ENCODE measurements at places on chromosomes 4 and X.
A peak's percentile ranks its signal among the peaks of the same experiment; 100 is the strongest.

- DNase-seq = peak; percentile 53
Observed at GRCh38 chr4:54228961-54229501, at the start of gene PDGFRA. PDGFRA (plus strand) TSS chr4:54229293; CDS start chr4:54258769, 29,476 bp downstream.

DNA sequence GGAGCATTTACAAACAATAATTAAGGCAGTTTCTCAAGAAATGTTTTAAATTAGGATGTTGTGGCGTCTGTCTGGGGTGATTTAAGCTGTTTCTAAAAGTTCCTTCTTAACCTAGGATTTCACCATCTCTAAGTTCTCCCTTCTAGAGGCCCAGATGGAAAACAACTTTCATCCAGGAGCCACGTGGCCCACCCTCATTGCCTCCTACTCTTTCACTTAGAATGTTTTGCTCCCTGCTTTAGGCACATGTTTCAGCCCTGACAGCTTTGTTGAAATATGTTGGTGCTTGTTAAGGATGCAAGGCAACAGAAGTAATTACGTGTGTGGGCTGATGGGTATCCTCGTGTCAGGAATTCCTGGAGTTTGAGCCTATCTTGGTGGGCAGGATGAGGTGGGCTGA, 131.3 kb downstream of the GUCY2F start:
- DNase-seq = no peak

DNA sequence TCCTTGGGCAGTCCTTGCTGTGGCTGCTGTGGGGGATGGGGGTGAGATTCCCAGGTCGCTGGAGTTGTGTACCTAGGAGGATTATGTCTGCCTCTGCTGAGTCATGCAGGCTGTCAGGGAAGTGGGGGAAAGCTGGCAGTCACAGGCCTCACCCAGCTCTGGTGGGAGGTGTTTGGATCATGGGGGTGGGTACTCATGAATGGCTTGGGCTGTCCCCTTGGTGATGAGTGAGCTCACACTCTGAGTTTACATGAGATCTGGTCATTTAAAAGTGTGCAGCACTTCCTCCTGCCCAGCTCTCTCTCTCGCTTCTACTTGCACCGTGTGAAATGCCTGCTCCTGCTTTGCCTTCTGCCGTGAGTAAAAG, 24.6 kb upstream of the PDLIM3 start:
- peak; percentile 87 for DNase-seq

GRCh38 chr4:24881508-24882196, 31.2 kb downstream of the CCDC149 start:
- no peak for DNase-seq

DNA sequence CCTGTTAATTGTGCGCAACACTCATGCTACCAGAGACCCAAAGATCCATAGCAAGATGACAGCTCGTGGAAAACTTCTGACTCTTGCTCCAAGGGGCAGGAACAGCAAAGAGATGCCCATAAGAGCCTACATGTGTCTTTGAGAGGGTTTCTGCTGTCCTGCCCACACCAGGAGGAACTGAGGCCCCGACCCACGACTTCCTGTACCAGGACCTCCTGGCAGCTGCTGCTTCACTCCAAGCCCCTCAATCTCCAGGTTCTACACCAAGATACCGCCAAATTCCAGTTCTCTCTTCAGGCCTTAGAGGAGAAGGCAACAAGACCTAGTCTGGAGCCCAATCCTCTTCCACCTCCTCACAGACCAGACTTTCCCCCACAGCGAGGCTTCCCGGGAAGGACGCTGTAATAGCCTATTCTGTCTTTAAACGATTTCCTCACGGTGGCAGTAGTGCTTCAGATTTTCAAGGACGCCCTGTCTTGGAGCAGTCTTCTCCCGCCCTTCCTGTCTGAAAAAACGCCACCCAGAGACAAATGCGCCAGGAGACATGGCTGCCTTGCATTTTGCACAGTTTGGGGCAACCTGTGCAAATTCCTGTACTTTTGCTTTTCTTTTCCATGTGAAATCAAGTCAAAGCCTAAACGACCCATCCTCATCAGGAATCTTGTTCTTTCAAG, 230.2 kb upstream of the STK26 start:
- DNase-seq = no peak

DNA sequence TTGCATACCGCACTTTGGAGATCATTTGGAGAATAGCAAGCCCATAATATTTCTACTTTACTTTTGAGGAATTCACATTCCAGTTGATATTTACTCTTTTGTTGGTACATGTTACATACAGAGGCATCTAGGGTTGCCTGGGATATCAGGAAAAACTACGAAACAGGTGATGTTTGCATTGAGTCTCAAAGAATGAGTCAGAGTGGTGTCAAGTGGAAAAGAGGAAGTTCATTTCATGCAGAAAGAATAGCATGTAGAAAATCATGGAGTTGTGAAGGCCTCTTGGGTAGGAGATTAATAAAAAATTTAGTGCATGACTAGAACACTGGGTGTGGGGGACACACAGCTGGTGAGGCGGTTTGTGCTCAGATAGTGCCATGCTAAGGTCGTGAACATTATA, 33.5 kb upstream of the ELOVL6 start:
- DNase-seq = no peak

DNA sequence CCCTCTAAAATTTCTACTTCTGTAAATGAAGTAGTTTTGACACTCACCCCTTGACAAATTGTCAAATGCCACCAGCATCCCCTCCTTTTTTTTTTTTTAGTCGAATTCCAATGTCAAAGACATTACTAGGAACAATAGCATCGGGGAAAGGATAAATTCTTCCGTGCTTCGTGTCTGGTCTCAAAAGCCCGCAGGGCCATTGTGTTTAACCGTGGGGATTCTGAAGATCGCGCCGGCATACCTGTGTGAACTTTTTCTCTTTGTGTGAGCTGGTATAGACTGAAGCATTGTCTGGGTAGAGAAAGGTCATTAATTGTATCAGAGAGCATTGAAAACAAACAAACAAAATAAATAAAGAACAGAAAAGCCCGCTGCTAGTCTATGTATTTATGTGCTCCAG, 313.9 kb downstream of the ASMT start:
- DNase-seq = peak; percentile 69

DNA sequence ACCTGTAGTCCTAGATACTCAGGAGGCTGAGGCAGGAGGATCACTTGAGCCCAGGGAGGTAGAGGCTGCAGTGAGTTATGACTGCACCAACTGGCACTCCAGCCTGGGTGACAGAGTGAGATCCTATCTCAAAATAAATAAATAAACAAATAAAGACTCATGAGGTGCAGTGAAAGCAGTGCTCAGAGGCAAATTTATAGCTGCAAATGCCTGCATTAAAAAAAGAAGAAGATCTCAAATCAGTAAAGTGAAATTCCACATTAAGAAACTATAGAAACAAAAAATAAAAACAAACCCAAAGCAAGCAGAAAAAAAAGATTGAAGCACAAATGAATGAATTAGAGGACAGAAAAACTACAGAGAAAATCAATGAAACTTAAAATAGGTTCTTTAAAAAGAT, 22.5 kb upstream of the HSD17B13 start:
- DNase-seq = no peak

DNA sequence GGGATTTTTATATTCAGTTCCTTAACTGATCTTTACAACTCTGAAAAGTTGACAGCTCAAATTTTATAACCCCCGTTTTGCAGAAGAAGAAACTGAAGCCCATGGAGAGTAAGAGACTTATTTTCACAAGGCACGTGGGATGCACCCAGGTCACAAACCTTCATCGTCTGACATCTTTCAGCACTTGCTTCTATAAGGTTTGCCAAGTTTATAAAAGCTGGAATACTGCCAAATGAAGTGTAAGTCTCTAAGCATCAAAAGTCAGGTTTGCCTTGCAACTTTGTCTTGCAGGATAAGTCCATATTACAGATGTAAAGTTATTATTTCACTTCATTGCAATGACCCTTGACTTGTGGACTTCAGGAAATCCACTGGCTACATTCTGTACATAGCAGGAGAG, 6.3 kb upstream of the KCNIP4 start:
- no peak for DNase-seq

- no peak for DNase-seq
Observed at GRCh38 chr4:60129740-60130139, 1070.4 kb upstream of the ADGRL3 start.

GRCh38 chr4:82050796-82051195, 323.0 kb downstream of the HNRNPD start:
- DNase-seq = no peak

DNA sequence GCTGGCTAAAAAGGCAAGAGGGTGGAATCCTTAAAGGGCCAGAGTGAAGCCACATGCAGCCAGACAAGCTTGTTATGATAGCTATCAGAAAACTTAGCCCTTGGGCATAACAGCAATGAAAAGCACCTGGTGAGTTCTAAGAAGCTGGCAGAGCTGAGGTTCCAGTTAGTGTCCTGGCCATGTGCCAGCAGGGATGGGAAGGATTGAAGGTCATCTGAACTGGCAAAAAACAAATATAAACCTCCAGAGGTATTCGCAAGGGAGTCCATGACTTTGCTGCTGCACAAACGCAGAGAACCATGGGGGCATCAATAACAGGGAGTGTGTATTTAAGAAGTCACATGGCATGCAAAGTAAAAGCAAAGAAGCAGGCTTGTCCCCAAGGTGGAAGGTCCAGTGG, 208.9 kb downstream of the FAM47A start:
- DNase-seq = no peak

DNA sequence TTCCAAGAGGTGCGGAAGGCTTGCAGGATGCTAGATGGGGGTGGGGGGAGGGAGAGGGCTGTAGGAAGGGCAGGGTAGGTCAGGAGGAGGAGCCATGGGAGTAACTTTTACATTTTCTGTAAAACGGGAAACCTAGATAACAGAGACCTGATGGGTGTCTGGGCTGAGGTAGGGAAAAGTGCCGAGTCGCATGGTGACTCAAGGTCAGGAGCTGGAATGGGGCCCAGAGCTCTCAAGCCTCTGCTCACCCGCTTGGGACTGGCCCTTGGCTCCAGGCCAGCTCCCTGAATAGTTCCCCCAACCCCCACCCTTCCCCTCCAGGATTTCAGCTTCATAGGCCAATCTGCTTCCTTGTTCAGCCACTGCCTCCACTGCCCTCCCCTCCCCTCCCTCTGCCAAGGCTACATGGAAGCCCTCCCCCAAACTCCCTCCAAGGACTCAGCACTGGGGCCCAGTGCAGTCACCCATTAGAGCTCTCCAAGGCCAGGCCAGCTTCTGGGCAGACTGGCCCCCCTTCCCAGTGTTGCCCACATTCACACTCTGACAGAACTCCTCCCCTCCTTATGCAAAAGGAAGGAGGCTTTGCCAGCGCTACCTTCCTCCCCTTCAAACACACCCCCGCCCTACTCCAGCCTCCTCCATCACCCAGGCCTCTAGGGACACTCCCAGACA, 43.6 kb downstream of the TSC22D3 start:
- peak; percentile 92 for DNase-seq

GRCh38 chr4:3041192-3042142, 32.9 kb downstream of the HTT-AS start:
- peak; percentile 72 for DNase-seq

- DNase-seq = no peak
Observed at GRCh38 chr4:12231098-12231497, 802.4 kb upstream of the HS3ST1 start.

- DNase-seq = no peak
Observed at GRCh38 chr4:74473155-74473811, 28.3 kb downstream of the AREG start.

Measured in endodermal cell (in vitro differentiated cells).